Brain microvascular endothelial cell (primary cell): ENCODE measurements at places on chromosomes 4 and X.

GRCh38 chr4:108060164-108060563, 70.5 kb downstream of the HADH start:
- DNase-seq: peak; percentile 35

DNA sequence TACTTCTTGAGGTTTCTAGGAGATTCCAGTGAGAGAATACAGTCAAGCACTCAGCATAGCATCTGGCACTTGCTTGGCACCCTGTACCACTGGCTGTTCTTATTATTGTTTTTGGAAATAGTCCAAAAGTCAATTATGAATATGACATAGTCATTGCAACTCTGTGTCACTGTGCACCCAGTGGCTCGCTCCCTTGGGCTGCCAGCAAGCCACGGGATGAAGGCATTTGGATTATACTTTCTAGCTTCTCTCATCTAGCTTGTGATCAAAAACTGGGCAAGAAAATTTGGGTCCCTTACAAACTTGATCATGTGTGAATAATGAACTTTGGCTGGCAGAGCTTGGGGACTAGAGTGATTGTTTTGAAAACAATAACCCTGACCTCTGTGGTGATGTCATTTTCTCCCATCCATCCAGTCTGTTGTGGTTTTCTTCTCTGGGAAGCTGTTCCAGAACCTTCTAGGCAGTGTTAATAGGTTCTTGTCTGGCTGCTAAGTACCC, 32.7 kb upstream of the LIMCH1 start:
- DNase-seq: no peak

DNA sequence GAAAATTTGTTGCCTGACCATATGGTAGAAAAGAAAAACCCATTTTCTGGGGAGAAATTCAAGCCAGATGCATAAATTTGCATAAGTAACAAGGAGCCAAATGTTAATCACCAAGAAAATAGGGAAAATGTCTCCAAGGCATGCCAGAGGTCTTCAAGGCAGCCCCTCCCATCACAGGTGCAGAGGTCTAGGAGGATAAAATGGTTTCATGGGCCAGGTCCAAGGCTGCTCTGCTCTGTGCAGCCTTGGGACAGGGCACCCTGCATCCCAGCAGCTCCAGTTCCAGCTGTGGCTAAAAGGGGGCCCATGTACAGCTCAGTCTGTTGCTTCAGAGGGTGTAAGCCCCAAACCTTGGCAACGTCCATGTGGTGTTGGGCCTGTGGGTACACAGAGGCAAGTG, 200.0 kb downstream of the LARP7 start:
- DNase-seq: no peak

DNA sequence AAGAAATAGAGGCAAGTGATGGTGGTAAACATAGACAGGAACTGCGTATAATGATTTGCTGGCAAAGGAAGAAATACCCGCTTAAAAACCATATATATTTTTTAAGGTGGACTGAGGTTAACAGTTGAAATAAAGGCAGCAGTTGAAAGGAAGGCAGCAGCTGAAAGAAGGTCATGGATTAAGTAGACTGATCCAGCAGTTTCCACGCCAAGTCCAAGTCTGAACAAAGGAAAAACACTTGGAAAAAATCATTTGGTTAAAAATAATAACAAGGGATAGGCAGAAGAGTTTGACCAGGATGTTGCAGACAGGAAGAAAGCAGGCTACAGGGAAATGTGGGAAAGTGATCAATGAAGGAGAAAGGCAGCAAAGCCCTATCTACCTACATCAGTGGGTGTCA, 93.6 kb downstream of the AMELX start:
- no peak for DNase-seq

DNA sequence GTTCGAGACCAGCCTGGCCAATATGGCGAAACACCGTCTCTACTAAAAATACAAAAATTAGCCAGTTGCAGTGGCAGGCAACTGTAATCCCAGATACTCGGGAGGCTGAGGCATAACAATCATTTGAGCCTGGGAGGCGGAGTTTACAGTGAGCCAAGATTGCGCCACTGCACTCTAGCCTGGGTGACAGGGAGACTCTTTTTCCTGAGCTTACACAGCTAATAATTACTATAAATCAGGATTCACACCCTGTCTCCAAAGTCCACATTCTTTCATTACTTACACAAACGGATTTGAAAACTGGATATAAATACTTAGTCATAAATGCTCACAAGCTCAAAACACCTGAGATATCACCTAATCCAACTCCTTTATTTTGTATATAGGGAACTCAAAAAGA, 151.6 kb downstream of the LRBA start:
- no peak for DNase-seq

GRCh38 chrX:95071621-95072020, 1397.6 kb downstream of the FAM133A start:
- DNase-seq: no peak

GRCh38 chr4:181078196-181078595, 1165.0 kb upstream of the TENM3 start:
- DNase-seq: peak; percentile 31

DNA sequence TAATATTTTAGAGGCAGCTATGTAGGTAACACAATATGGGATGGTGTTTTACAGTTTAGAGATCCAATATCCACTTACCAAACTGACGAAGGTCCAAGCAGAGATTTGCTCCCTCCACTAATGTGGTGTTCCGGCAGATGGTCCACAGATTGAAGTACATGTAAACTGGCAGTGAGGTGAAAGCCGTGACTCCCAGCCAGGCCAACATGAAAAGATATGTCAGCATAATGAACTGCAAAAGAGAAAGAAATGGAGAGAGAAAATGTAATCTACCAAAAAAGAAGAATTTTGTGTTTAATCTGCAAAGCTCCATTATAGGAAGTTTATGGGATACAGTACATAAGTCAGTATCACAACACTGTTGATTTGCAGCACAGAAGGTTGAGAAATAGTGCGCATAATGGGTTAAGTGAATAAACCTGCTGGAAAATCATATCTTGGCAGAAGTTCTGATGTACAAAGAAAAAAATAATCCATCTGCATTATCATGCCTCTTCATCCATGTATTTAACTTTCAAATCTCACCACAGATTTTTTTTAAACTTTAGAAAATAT, 160.2 kb downstream of the GPM6A start:
- no peak for DNase-seq

- no peak for DNase-seq
Observed at GRCh38 chr4:16916031-16916430, 17.6 kb upstream of the LDB2 start.

- no peak for DNase-seq
Observed at GRCh38 chrX:101785142-101785541, 125.5 kb upstream of the ARMCX2 start.

DNA sequence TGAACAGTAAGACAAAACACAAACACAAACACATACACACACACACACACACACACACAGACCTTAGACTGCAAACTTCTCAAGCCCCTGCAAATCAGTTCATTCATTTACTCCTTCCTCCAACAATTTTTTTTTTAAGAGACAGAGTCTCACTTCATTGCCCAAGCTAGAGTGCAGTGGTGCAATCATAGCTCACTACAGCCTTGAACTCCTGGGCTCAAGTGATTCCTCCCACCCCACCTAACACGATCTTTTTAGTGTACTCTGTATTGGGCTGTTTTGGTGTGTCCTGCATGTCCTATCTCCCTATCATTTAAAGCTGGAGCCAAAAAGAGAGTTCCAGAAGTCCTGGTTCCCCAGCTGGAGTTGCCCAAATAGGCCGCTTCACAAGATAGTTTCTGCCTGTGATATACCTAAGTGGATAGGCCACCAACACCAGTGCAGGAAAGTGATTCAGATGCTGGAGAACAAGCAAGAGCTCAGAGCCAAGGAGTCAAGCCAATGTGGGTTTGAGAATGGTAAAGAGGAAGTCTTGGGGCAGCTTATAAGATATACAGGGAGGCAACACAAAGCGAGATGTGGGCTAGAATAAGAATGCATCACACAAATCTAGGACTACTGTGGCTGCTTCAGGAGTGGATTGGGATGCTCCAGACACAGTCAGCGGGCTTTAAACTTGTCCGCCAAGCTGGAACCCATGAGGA, 85.4 kb upstream of the RAPGEF2 start:
- DNase-seq: no peak

GRCh38 chrX:14359316-14359715, 170.0 kb upstream of the GLRA2 start:
- DNase-seq: no peak

DNA sequence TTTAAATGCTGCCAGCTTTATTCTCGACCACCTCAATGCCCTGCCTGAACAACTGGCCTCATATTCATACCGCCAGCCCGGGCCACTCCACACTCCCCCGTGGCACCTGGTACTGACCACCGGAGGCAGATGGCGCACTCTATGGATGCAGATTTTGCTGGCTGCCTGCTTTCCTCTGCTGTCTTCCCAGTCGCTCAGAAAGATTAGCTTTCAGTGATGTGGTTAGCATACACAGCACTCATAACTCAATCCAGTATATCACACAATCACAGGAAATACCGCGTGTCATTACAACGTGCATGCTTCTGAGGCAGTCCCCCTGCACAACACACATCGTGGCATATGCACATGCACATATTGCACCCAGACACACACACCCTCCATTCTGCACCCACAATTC, 147.2 kb upstream of the BCOR start:
- DNase-seq: peak; percentile 35

DNA sequence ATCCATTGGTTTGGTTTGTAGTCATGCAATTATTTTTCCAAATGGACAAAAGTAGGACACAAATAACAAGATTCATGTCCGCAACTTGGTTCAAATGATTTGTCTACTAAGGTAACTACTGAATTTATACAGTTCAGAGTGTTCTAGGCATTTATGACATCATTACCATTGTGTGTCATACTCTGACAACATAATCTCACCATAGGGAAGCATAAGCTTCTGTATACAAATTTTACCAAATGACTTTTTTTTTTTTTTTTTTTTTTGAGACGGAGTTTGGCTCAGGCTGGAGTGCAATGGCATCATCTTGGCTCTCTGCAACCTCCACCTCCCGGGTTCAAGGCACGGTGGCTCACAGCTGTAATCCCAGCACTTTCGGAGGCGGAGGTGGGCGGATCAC, at the start of gene CXorf66:
TSS of gene CXorf66 (minus strand) at position 101 of the 400 bp plus-strand sequence. CDS start at position 76, 25 bp downstream.
- DNase-seq: no peak

DNA sequence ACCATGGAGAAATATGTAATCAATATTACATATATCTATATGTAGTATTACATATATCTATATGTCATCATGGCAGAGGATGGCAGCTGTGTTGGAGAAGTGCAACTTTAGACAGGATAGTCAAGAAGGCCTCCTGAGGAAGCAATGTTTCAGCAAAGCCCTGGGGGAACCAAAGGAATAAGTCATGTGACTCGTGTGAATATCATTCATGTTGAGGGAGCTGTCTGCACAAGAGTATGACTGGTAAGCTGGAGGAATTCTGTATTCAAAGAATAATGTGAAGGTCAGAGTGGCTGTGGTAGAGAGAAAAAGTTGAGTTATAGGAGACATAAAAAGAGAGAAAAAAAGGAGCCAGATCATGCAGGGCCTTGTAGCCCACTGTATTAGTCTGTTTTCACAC, 92.9 kb upstream of the EDNRA start:
- no peak for DNase-seq

- no peak for DNase-seq
Observed at GRCh38 chr4:175263537-175263936, 345.4 kb downstream of the ADAM29 start.

DNA sequence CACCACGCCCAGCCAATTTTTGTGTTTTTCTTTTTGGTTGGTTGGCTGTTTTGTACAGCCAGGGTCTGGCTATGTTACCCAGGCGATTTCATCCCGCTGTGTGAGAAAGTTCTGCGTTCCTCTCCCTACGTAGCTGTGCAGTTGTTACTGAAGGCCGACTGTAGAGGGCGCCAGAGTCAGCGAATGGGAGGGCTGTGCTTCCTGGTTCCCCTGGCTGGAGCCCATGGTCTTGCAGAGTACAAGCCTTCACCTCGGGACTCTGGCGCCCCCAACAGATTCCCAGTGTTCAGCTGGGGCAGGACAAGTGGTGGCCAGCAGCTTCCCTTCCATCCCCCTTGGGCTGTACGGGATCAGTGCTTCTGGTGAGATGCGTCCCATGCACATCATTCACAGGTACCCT, 5.6 kb upstream of the CT45A1 start:
- DNase-seq: no peak

GRCh38 chrX:112048707-112049106, 33.9 kb downstream of the TRPC5 start:
- DNase-seq: no peak

DNA sequence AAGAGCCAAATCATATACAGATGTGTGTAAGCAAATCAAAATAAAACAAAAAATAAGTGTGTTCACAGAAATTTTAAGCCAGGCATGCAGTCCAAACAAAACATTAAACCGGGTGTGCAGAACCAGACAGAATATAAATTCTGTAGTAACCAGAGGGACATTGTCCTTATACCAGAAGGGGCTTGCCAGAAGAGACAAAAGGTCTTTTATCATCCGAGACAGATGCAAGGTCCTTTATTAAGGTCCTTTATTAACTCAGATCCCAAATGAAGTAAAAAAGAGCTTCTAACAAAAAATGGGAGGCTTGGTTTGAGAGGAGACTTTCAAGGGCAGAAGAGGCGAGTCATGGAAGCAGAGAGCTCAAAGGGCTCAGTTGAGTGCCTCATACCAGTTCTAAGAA, 59.2 kb downstream of the RGS12 start:
- DNase-seq: no peak

DNA sequence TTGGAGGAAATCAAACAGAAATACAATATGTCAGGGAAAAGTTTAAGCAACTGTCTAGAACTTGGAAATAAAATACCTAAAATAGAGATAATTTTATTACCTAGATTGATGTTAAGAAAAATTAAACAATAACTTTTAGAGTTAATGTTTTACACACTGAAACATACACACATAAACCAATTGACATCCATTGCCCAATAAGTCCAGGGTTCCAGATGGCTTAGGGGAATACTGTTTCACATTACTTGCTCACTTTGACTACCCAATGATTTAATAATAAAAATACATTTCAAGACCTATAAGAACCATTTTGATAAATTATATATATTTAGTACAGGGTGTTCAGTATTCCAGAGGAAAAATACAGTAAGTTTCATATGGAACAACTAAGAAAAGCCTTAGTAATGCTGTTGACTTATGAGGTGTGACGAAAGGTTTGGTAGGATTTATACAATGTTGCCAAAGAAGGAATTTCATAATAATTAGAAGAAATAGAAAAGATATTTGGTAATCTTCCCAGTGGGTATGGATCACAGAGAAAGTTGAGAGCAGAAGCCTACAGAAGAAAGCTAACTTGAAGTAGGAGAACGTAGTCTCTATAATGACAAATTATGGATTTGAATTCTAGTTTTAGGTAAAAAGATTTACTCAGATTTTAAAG, 23.0 kb upstream of the UGT2B4 start:
- no peak for DNase-seq

- no peak for DNase-seq
Observed at GRCh38 chr4:87532109-87532508, 2.9 kb upstream of the SPARCL1 start.
